ENCODE measurements at places on chromosomes 6 and 20. TPM values are rescaled to one million over a fixed set of nuclear protein-coding genes. Genes with fewer than 3 reads are reported as not detected.

GRCh38 chr20:43919686-43920403, 5.2 kb downstream of the TOX2 start:
- no peak for DNase-seq

- DNase-seq = no peak
Measured at GRCh38 chr6:53322188-53323029, 26.3 kb downstream of the ELOVL5 start.

DNA sequence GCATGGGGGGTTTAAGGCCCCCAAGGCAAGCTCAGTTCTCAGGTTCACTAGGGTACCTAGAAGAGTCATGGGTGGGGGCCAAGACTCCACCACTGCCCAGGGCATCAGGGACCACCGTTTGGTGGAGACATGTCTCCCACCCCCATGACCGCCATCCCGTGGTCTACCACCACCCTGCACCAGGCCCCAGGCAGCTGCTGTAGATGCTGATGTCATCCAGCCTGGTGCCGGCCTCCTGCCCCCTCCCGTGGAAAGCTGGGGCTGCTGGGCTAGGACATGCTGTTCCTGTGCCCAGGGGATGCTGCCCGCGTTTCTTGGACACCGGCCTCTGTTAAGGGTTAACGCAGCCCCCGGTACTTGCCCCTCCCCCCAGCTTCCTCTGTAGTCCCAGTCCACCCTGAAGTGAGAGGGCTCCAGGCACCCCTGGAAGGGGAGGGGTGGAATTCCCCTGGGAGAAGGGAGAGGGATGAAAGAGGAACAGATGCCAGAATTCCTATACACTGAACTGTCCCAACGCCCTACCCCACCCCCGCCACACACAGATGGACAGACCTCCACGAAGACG, 587 bp downstream of the IP6K3 start:
- peak; percentile 82 for DNase-seq

- no peak for DNase-seq
Measured at GRCh38 chr20:57951549-57951948, 241.7 kb upstream of the PMEPA1 start.

- DNase-seq = no peak
Measured at GRCh38 chr20:6055981-6056569, 2.2 kb upstream of the LRRN4 start.

DNA sequence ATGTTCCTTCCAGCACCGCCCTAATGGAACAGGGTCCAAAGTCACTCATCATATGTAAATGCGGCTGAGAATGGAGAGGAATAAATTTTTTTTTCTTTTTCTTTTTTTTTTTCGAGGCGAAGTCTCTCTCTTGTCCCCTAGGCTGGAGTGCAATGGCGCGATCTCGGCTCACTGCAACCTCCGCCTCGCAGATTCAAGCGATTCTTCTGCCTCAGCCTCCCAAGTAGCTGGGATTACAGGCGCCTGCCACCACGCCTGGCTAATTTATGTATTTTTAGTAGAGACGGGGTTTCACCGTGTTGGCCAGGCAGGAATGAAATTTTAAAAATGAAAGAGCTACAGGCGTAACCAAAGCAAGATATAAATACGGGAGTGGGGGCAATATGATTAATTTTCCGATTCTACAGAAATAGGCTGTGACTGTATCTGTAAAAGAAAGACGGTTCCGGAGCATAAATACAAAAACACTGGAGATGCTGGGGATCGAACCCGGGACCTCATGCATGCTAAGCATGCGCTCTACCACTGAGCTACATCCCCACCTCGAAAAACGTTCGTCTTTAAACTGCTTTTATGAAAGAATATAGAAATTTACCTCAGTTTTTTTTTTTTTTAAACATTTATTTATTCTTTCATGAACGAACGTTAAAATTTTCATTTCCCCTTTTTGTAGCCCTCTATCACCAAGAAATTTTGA, 132.2 kb downstream of the GPX5 start:
- peak; percentile 48 for DNase-seq

- DNase-seq = no peak
Measured at GRCh38 chr6:52157301-52157941, 28.8 kb upstream of the IL17A start.

DNA sequence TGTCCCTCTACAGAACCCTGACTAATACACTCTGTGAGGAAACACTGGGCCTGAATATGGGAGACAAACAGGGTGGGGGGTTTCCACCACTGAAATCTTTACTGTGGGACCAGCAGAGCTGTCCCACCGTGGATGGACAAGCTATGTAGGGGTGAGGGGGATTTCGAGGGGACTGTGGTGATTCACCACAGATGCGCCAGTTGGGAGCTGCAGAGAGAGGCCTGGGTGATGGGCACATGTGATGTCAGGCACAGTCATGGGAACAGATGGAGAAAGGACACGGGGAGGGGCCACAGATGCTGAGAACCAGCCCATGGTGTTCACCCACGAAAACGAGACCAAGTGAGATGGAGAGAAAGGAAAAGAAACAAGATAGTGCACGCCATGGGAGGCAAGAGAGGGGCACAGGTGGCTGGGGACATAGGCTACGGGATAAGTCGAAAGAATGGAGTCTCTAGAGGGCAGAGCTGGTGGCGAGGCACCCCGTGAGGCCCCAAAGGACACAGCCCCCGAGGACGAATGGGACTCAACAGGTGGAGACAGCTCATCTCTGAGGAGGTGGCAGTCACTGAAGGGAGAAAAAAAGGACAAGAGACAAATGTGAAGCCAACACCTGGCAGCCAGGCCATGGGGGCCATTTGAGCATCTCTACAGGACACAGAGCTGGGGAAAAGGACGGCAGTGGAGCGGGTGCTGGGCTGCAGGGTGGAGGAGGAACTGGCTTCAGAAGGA, 10.5 kb upstream of the RAMACL start:
- no peak for DNase-seq

DNA sequence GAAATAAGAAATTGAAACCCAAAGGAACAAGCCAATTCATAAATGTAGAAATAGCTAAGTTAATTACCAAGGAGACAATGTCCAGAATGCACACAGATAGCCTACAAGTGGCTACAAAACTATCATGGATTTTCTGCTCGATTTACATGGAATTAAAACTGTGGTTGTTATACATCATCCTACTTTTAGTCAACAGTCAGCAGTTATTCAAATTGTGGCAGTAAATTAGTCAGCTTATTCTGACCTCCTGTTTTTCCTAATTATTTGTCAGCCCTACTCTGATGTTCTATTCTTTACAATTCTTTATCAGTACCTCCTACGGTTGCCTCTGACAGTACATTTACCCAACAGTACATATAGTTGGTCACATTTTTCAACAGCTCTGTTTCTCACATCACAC, 29.6 kb downstream of the RBL1 start:
- no peak for DNase-seq

GRCh38 chr6:11304946-11305345, 72.5 kb upstream of the NEDD9 start:
- no peak for DNase-seq

- DNase-seq = no peak
Measured at GRCh38 chr20:38248133-38248532, 12.4 kb downstream of the KIAA1755 start.

- DNase-seq = no peak
Measured at GRCh38 chr6:156534594-156534993, 242.6 kb upstream of the ARID1B start.

DNA sequence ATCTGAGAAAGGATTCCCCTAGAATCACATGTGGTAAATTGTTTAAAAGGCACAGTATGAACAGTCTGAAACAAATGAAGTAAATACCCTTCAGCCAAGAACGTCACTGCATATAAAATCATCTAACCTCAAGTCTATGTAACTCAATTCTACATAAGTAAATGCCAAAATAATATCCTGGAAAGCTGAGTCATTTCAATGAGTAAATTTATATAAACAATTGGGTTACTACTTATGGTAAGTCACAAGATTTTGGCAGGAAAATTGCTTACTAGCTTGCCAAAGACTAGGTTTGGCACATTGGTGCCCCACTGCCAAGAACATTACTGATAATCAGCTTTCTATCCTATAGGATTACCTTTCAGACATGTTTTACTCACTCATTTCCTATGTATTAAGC, 8.4 kb downstream of the GMDS start:
- DNase-seq = no peak

DNA sequence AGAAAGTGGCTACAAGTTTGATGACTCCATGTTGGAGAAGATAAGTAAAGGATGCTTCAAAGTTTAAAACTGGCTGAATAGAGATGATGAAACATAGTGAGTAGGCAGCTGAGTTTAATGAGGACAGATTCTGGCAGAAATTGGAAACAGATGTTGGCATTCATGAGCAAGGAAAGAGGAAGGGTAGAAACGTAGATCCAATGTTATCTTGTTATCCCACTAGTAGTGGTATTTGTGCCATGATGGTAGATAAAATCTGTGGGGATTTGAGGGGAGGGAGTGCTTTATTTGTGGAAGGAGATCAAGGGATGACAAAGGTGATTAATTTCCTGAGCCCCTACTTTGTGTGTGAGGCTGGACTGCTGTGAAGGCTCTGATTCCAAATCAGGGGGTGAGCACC, 69.5 kb downstream of the MRAP2 start:
- no peak for DNase-seq

GRCh38 chr6:137402143-137402680, 92.0 kb downstream of the OLIG3 start:
- DNase-seq = no peak

DNA sequence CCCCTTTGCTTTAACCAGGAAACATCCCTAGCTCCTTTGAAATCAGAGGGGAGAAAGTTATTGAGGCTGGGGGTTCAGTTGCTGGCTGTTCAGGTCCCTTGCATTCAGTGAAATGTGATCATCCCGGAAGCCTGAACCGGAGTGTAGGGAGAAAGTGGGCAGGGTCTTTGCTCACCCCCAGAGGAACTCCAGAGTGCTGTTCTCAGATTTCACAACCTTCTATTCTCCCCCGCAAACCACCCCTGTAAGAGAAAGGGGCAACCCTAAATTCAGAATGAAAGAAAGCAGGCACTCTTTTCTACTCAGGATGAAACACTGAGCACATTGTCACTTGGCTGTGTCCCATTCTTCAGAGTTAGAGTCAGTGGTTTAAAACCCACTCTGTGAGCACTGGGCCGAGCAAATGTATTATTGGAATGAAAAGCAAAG, 139.8 kb downstream of the KHDC1L start:
- DNase-seq = no peak

- no peak for DNase-seq
Measured at GRCh38 chr6:7304821-7305220, 8.2 kb downstream of the SSR1 start.

GRCh38 chr20:18513208-18513607, 5.5 kb downstream of the SEC23B start:
- no peak for DNase-seq

GRCh38 chr6:163779727-163780284, 365.3 kb downstream of the QKI start:
- no peak for DNase-seq

DNA sequence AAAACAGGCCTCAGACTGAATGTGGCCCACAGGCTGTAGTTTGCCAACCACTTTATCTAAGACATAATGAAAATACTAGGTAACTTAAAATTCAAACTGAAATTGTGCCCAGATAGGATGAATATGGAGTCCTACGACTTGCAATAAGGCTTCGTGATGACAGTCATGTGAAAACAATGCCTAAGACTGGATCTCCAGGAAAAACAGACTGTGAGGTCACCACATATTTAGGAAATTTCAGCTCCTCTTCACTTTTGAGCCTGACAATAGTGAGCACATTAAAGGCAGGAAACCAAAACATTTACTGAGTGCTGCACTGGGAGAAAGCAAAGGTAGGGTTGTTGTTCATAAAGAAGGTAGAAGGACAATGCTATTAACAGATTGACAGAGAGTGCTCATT, 50.0 kb downstream of the RTN4IP1 start:
- DNase-seq = no peak

DNA sequence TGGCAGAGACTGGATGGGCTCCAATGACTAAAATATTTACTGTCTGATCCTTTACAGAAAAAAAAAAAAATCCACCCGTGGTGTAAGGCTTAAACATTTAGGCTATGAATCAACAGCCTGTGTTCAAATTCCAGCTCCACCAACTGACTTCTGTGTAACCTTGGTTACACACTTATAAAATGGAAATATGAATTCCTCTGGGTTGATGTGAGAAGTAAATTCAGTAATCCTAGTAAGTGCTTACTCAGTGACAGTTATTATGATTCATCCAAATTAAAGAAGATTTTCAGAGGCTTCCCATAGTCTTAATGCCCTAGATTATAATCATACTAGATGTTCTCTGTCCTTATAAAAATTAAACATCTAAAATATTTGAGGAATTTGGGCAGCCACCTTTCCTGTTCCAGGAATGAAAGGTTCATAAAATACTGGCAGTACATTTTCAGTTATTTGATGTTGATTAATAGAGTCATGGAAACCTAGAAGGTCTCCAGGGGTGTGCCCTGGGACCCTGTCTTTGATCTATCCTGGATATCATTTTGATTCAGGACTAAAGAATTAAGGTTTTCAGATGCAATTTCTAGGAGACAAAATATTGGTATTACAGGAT, 180.3 kb upstream of the ZNF217 start:
- DNase-seq = no peak

- no peak for DNase-seq
Measured at GRCh38 chr6:148765898-148766808, 19.3 kb downstream of the UST start.

DNA sequence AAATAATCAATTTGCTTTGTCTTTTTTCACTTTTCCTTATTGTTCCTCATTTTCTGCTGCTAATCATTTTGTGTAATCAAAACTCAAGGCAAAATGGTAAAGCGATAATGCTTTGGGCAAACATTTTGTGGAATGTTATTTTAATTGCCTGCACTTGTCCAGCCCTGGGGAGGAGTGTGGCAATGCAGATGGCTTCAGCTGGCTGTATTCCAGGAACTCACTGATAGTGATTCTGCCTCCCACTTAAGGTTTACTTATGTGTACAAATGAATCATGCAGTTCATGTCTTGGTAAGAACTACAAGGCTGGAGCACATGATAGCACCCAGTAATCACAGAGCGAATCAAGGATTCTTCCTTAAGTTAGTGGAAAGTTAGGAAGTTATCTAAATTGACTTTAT, 107.8 kb downstream of the COL19A1 start:
- no peak for DNase-seq

DNA sequence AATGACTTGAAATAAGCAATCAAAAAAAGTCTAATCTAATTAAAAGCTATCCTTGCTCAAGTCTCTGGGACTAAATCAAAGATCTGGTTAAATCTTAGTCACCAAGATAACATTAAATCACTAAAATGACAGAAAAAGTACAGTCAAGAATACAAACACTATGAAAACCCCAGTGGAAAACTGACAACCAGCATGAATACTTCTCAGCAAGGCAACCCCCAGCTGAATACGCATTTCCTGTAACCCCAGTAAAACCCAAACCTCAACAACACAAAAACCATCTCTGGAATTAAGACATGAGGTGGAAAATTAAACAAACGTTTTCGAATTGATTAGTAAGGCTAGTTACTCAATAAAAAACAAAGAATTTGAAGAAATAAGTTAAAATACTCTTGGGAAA, 23.7 kb upstream of the ZC3H12D start:
- DNase-seq = no peak

GRCh38 chr6:43972913-43973300, 154.3 kb downstream of the MRPL14 start:
- peak; percentile 97 for DNase-seq

Gene ACTL10
- polyA plus RNA-seq = 0.27 TPM

Gene BTNL2
- not detected for polyA plus RNA-seq

Gene SCRT2
- not detected for polyA plus RNA-seq

Gene PBOV1
- not detected for polyA plus RNA-seq

Gene BTBD3
- 8.7 TPM for polyA plus RNA-seq

Gene RIMS1
- 0.02 TPM for polyA plus RNA-seq

Gene TRIM10
- not detected for polyA plus RNA-seq

Gene LBP
- polyA plus RNA-seq = 0.84 TPM

Gene PPP2R5D
- 26.4 TPM for polyA plus RNA-seq

Gene BTN1A1
- not detected for polyA plus RNA-seq

Gene PM20D2
- polyA plus RNA-seq = 4.8 TPM

Gene TREM2
- polyA plus RNA-seq = 1.2 TPM

Gene NRSN1
- polyA plus RNA-seq = 0.11 TPM
